Activated CD4-positive, CD25-positive, alpha-beta regulatory T cell treated with anti-CD3 and anti-CD28 coated beads, Interleukin-2, amount 50 U/mL, for 16 hours (primary cell): ENCODE measurements at places on chromosomes 2 and 18.

GRCh38 chr2:2747797-2748301, 416.8 kb upstream of the MYT1L start:
- DNase-seq = no peak

GRCh38 chr2:40177366-40177765, 274.5 kb downstream of the SLC8A1 start:
- no peak for DNase-seq

- no peak for DNase-seq
These were observed 17.6 kb downstream of the TBC1D8 start for GRCh38 chr2:101133492-101134100.

GRCh38 chr18:46706968-46707367, 49.9 kb downstream of the ST8SIA5 start:
- DNase-seq = no peak

GRCh38 chr2:23944527-23944926, 4.3 kb downstream of the UBXN2A start:
- no peak for DNase-seq

- no peak for DNase-seq
These were observed 24.5 kb upstream of the MYO1B start for GRCh38 chr2:191220671-191221070.
